ENCODE measurements at places on chromosomes 6 and 20.

- no peak for DNase-seq
Observed at GRCh38 chr20:19975901-19976300, 41.3 kb upstream of the NAA20 start.

DNA sequence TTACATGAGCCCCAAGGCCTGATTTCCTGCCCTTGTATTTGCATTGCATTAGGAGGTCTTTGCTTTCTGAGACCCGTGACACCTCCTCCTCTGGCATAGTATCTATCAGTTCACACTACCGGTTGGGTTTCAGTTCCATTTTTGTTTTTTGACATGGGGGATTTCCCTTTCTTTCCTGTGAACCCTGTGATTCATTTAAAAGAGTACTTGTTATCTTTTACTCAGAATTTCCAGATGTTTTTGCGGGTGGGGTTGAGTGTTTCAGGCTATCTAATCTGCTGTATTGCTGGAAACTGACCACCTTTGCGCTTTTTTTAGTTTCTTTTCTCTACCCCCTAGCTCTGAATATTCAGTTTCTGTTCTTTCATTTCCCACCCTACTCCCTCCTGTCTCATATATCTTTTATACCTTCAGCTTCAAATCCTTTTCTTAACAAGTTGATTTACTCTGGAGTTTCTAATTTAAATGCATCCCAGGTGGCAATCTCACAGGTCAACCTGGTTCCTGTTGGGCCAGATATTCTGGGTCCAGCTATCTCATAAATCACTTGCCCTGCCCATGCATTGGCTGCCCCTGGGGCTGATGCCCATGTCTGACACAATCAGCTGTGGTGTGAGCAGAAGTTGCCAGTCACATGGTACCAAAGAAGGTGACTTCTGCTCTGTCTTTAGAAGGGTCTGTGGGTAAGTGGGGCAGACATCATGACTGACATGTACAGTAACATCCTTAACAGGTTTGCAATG, 14.3 kb upstream of the NCOA3 start:
- DNase-seq = no peak

- no peak for DNase-seq
Observed at GRCh38 chr20:57598491-57598890, 21.7 kb downstream of the ZBP1 start.

DNA sequence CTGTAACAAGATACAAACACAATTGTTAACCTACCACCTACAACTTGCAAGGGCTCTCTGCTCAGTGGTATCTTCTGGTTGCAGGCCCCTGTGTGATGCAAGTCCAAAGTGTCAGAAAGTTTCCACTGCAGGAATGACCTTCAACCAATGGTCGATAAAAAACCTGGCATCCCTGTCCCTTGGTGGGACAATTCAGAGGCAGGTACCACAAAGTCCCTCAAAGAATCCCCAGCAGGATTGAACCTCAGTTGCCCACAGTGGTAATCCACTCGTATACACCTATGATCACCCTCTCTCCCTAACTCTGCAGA, 15.9 kb downstream of the GLO1 start:
- DNase-seq = no peak

- DNase-seq = no peak
Observed at GRCh38 chr20:49768204-49769047, 44.2 kb upstream of the SLC9A8 start.

- DNase-seq = no peak
Observed at GRCh38 chr6:168030908-168031307, 33.4 kb downstream of the KIF25 start.

DNA sequence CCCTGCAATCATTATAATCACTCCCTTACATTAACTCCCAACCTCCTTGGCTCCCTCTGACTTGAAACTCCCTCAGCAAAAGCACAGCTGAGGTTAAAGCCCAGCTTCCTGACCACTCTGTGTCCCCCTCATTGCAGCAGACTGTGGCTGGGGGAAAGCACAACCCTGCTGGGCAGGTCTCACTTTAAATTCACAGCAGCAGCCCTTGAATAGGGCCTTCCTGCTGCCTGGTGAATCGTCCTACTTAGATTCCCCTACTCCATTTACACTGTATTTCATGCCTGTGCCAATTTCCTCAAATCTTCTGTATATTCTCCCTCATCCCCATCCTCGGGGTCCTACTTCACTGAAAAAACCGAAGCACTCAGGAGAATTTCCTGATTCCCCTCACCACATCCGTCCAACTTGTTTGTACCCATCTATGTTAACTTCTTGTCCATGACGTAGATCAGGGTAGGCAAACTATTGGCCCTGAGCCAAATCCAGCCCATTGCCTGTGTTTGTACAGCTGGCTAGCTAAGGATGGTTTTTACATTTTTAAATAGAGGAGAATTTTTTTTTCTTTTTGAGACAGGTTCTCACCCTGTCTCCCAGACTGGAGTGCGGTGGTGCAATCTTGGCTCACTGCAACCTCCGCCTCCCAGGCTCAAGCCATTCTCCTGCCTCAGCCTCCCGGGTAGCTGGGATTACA, 31.5 kb upstream of the GCM1 start:
- no peak for DNase-seq

DNA sequence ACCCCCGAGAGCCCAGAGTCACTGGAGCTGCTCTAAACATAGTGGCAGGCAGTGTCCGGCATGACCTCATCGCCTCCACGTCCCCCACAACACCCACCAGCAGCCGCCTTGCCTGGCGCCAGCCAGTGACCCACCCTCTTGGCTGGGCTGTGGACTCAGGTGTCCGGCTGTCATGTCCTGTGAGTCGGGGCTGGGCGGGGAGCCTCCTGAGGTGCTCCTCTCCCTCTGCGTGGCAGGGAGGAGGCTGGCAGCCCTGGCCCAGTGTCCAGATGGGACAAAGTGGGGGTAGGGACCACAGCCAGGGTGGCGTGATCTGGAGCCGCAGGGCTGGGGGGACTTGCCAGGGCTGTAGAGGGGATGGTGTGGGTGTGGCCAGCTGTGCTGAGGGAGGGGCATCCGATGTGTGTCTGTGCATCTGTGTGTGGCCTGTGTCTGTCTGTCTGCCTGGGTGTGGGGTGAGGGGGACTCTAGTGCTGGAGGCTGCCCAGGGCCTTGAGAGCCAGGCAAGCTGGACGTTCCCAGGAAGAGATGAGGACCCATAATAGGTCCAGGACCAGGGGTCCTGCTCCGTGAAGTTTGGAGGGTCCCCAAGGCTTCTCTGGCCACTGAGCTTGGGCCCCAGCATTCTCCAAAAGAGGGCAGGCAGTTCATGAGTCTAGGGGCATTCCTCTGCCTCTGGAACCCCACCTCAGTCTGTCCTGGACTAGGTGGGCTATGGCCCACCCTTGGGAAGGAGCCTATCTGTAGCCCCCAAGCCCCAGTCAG, 2.3 kb upstream of the SOX18 start:
- no peak for DNase-seq

Data from T-helper 2 cell (primary cell).